ENCODE measurements at places on chromosomes 6 and 20.

GRCh38 chr6:131390322-131390721 lies 182.7 kb upstream of the ARG1 start:
- no peak for DNase-seq

- DNase-seq, result no peak
Measured at GRCh38 chr20:22578221-22579118, 5.9 kb downstream of the FOXA2 start.

DNA sequence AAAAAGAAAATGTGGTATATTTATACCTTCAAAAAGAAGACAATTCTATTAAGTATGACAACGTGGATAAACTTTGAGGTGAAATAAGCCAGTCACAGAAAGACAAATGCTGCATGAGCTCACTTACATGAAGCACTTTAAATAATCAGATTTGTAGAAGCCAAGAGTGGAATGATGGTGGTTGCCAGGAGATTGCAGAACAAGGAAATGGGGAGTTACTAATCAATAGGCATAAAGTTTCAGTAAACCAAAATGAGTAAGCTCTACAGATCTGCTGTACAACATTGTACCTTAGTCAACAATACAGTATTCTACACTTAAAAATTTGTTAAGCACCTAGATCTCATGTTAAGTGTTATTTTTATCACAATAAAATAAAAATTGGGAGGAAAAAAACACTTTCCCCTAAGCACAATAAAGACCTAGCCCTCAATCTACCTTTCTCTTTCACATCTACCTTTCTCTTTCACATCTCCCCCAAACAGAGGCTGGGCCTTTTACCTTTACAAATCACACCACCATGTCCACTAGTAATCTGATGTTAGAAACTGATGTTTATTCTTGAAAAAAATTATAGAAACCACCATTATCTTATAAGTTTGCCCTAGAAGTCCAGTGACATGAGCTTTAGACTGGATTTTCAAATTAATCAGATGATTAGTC lies 73.9 kb downstream of the PKIB start:
- no peak for DNase-seq

DNA sequence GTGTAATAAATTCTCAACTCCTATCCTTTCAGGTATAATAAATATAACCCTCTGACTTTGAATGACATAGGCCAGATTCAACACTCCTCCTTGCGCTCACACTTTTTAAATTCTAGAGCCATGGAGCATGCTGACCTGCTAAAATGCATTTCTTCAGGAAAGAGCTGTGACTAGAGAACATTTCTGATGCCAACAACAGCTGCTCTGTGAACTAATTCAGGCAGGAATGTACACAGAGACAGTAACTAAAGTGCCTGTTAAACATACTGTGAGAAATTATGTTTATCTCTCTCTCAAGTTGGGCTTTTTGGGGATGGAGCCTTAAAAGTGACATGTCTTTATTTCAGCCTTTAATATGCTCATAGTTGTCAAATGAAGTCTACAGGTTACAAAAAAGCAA lies 8.3 kb downstream of the NHSL1 start:
- DNase-seq, result no peak

DNA sequence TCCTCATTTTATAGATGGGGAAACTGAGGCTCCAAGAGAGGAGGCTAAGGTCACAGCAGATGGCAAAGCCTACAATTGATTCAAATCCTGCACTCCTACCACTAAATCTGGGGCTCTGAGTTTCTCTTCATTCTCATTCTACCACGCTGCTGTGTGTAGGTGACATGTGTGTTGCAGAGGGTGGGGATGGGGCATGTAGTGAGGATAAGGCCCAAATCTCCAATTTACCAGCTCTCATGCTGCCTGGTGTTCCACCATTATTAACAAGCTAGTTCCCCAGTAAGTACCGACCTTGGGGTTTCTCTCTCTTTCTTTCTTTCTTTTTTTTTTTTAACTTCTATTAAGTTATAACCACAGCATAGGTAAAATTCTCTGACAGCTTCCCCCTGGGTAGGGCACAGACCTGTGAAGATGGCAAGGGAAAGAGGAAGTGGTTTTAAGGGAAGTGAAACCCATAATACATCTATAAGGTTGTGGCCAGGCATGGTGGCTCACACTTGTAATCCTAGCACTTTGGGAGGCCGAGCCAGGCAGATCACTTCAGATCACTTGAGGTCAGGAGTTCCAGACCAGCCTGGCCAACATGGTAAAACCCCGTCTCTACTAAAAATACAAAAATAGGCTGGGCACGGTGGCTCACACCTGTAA lies 13.0 kb upstream of the MATN4 start:
- no peak for DNase-seq

GRCh38 chr6:159973406-159973805 lies 4.5 kb downstream of the IGF2R start:
- DNase-seq, result no peak

DNA sequence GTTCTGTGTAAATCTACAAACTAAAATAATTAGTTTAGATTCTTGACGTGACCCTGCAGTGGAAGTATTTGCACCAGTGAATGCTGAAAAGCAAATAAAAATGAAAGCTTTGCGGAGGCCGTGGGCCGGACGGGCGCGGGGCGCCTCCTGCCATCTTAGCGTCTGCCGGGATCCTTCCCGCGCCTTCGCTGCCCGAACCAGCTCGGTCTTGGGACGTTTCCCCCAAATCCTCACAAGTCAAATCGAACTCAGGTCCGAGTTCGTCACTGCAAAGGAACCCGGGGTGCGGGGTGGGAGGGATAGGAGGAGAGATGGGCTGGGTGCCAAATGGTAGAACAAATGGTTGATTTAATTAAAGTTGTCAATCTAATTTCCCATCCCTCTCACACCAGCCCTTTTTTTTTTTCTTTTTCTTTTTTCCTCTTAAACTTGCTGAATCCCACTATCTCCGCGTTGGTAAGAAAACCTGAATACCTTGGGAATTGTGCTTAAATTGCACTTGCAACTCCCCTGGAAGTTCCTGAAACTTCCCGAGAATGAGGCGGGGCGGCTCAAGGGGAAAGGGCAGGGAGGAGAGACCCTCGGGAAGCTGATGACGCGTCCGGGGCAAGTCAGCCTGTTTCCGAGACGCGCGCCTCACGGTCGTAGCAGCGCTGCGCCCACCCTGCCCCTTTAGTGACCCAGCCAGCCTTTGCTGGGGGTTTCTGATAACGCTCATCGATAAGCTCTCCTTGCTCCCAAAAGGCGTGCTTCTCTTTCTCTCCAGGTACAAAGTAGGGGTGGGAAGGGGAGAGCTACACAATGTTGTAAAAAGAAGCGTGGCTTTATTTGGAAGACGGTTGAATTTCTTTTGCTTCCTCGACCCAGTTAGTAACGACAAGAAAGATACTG lies 1.8 kb downstream of the GJA1 start:
- peak; percentile 73 for DNase-seq
